Right ventricle myocardium superior (tissue), 1 donor: ENCODE measurements at places on chromosomes 4 and X. TPM values are rescaled to one million over a fixed set of nuclear protein-coding genes. Genes with fewer than 3 reads are reported as not detected.

The CAMK2D gene
- 194 TPM for total RNA-seq

The FGB gene
- total RNA-seq: 0.51 TPM

The FANCB gene
- total RNA-seq: 0.35 TPM

The FDCSP gene
- not detected for total RNA-seq

The GABRA4 gene
- 5.9 TPM for total RNA-seq

The ACOX3 gene
- total RNA-seq: 22.5 TPM

The PTPN13 gene
- total RNA-seq: 3.1 TPM

The TMEM154 gene
- total RNA-seq: 1.9 TPM

The CENPE gene
- total RNA-seq: 0.40 TPM

The FGF13 gene
- total RNA-seq: 0.43 TPM

The IQSEC2 gene
- 10.5 TPM for total RNA-seq

The XAGE2 gene
- not detected for total RNA-seq

The ALB gene
- total RNA-seq: 4.5 TPM

The GPR143 gene
- total RNA-seq: not detected

The ASB9 gene
- 0.70 TPM for total RNA-seq

The PPARGC1A gene
- total RNA-seq: 82.8 TPM

The LRP2BP gene
- 2.6 TPM for total RNA-seq

The MAGEA12 gene
- not detected for total RNA-seq

The CSAG3 gene
- total RNA-seq: not detected

The TCP11X2 gene
- not detected for total RNA-seq

The CPZ gene
- not detected for total RNA-seq

The SFRP2 gene
- not detected for total RNA-seq

The TCEAL8 gene
- total RNA-seq: 34.2 TPM

The SLITRK4 gene
- 0.38 TPM for total RNA-seq

The NCAPG gene
- total RNA-seq: 0.59 TPM

The RS1 gene
- not detected for total RNA-seq

The TEX13C gene
- total RNA-seq: not detected

The KCTD8 gene
- total RNA-seq: 0.08 TPM

The ZXDA gene
- total RNA-seq: 3.6 TPM

The XAGE1A gene
- total RNA-seq: not detected

The VEGFC gene
- total RNA-seq: 5.4 TPM

The IL15 gene
- total RNA-seq: 2.4 TPM

The BTK gene
- 1.8 TPM for total RNA-seq

The PSMD10 gene
- 17.9 TPM for total RNA-seq

The DCAF8L2 gene
- total RNA-seq: not detected

The MAGED4B gene
- 0.67 TPM for total RNA-seq

The CT47B1 gene
- total RNA-seq: not detected

The TEX13B gene
- total RNA-seq: not detected

The FAM184B gene
- not detected for total RNA-seq

The HTN1 gene
- not detected for total RNA-seq

The GABRE gene
- 28.0 TPM for total RNA-seq

The SPANXA2 gene
- not detected for total RNA-seq

The FAM9B gene
- not detected for total RNA-seq

The CYSLTR1 gene
- 0.81 TPM for total RNA-seq

The SLC25A6 gene
- 141 TPM for total RNA-seq

The IL1RAPL1 gene
- total RNA-seq: 3.1 TPM
